ENCODE measurements at places on chromosomes 4 and X.

GRCh38 chr4:85778632-85779131 is 303.7 kb downstream of the ARHGAP24 start:
- DNase-seq, result no peak

- DNase-seq, result no peak
Observed at GRCh38 chr4:35539404-35540055, 704.8 kb downstream of the ARAP2 start.

- no peak for DNase-seq
Observed at GRCh38 chrX:131219271-131219670, 69.8 kb downstream of the IGSF1 start.

GRCh38 chr4:164616961-164617360 is 137.0 kb upstream of the SMIM31 start:
- no peak for DNase-seq

DNA sequence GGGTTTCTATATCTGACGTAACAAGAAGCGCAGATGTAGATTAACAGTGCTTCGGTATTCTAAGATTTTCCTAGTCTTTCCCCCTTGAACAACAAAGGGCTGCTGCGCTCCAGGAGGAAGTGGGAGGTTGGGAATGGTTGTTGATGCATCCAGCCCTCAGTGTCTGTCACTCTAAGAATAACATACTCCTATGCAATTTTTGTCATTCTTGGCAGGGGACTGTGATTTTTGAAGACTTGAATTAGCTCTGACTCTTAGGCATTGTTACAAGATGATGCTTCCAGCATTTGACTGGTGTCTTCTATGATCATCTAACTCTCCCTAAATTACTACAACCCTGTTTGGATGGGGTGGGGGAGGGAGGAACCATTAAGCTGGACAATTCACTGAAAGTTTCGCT is 394.2 kb downstream of the ARHGAP24 start:
- DNase-seq, result no peak

DNA sequence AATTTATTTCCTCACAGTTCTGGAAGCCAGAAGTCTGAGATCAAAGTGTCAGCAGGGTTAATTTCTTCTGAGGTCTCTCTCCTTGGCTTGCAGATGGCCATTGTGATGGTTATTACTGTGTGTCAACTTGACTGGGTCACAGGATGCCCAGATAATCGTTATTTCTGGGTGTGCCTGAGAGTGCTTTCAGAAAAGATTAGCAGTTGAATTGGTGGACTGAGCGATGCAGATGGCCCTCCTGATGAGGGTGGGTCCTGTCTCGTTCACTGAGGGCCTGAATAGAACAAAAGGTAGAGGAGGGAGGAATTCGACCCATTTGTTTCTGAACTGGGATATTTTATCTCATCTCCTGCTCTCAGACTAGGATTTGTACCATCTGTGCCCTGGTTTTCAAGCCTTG is 15.7 kb downstream of the SMIM43 start:
- DNase-seq, result no peak

GRCh38 chrX:13140007-13140406 is 95.6 kb upstream of the FAM9C start:
- no peak for DNase-seq

DNA sequence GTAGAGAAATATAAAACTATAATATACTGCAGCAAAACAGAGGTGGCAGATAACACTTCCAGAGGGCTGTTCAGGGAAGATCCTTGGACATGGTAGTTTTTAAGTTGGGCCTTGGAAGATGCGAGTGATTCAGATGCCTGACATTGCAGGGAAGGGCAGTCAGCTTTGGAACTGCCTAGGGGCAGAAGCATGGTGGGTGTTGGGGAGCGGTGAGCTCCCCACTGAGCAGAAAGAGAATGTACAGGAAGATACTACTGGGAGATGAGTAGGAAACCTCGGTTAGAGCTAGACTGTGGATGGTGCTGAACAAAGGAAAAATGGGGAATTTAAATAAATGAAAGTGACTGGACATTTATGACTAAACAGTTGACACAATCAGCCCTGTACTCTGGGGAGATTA is 24.9 kb upstream of the SEC24B start:
- no peak for DNase-seq

Measured in NCI-H2029 treated with DMSO at 0.1 percent for 48 hours (cell line).